ENCODE measurements at places on chromosomes 1 and 21. TPM values are rescaled to one million over a fixed set of nuclear protein-coding genes. Genes with fewer than 3 reads are reported as not detected.

The CHIA gene
- total RNA-seq = not detected

The CFHR4 gene
- total RNA-seq = not detected

The OR2T29 gene
- not detected for total RNA-seq

- no peak overlapping the region for H3K27ac ChIP-seq
- H3K27me3 ChIP-seq = peaks cover 14% of the 10 kb centered on the region
- H3K4me3 ChIP-seq = no peak overlapping the region
These were observed 11.0 kb upstream of the TMEM200B start for GRCh38 chr1:29134695-29135028.

DNA sequence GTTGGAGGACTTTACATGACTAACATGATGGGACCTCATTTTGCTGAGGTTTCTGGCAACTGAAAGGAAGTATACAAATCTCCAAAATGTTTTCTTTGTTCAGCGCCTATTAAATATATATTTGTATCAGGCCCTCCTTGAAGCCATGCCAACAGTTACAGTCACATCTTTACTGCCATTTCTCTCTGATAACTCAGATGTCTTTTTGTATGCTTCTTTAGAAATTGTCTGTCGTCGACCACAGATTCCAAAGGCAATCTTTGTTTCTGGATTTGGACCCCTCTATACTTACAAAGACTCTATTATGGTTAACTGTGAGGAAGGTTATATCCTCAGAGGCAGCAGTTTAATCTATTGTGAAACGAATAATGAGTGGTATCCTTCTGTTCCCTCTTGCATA is 69.4 kb downstream of the C4BPA start:
- DNase-seq = no peak
- peaks cover 16% of the 10 kb centered on the region for H3K27me3 ChIP-seq
- no peaks in the 10 kb centered on the region for H3K4me1 ChIP-seq
- no peak overlapping the region for H3K4me3 ChIP-seq

DNA sequence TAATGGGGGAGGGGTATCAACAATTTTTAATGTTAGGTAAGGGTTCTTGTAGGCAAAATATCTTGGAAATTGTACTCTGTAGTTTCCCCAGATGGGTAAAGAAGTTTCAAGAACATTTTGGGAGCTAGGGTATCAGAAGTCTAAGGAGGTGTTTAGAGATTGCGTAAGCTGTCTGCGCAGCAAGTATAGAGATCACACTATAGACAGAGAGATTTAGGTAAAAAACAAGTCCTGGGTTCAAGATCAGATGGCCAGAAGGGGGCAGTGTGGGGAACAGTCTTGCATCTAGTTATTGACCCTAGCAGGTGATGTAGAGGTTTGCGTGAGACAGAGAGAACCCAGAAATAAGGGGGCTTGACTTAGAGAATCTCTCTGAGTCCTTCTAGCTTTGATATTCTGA is 80.8 kb downstream of the S1PR1 start:
- H3K36me3 ChIP-seq = no peaks in the 10 kb centered on the region
- no peak for DNase-seq
- peaks cover 8% of the 10 kb centered on the region for H3K4me1 ChIP-seq
- H3K27me3 ChIP-seq = peaks cover 9% of the 10 kb centered on the region
- H3K27ac ChIP-seq = no peak overlapping the region

- no peak overlapping the region for H3K27ac ChIP-seq
- no peaks in the 10 kb centered on the region for H3K27me3 ChIP-seq
- peaks cover 15% of the 10 kb centered on the region for H3K4me1 ChIP-seq
- H3K36me3 ChIP-seq = peaks cover 2% of the 10 kb centered on the region
These were observed 38.4 kb downstream of the LEPR start for GRCh38 chr1:65458730-65459396.

GRCh38 chr1:156999596-157000320 is 45.8 kb downstream of the ARHGEF11 start:
- no peak overlapping the region for H3K27ac ChIP-seq
- no peak for DNase-seq
- no peak overlapping the region for H3K4me3 ChIP-seq
- H3K36me3 ChIP-seq = peaks cover 8% of the 10 kb centered on the region
- H3K27me3 ChIP-seq = peaks cover 70% of the 10 kb centered on the region
- peaks cover 2% of the 10 kb centered on the region for H3K4me1 ChIP-seq

DNA sequence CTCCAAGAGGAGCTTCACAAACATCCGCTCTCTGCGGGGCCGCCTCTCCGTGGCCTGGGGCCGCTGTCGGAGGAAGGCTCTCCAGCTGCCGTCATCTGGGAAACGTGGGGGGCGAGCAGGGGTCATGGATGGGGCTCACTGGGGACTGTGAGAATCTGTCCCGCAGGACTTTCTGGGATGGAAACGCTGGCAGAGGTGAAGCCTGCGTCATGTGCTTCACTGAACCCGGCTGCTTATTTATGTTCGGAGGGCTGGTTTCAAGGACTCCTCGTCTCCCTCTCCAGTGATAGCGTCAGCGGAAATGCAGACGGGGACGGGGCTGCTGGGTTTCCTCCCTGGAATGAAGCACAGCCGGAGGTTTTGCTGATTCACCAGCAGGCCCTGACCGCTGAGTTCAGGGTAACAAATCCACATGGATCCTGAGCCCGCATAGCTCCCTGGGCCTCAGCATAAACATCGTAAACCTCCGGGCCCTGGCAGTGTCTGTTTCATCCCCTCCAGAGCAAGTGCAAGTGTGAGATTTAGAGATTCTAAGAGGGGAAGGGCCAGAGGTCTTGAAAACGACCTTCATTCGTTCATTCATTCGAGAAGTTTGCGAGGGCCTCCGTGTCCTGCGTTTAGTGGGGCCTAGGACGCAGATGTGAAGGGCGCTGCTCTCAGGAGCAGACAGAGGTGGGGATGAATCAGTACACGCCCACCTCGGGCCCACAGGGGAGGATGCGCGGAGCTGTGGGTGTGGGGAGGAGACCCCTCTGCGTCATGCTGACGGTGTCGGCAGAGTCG is 7.0 kb upstream of the POFUT2 start:
- H3K27ac ChIP-seq = peak overlapping the region; percentile 24
- H3K27me3 ChIP-seq = no peaks in the 10 kb centered on the region
- H3K4me3 ChIP-seq = no peak overlapping the region
- no peak for DNase-seq
- H3K4me1 ChIP-seq = peaks cover 14% of the 10 kb centered on the region
- no peaks in the 10 kb centered on the region for H3K36me3 ChIP-seq

The ETNK2 gene
- total RNA-seq = 12.7 TPM

DNA sequence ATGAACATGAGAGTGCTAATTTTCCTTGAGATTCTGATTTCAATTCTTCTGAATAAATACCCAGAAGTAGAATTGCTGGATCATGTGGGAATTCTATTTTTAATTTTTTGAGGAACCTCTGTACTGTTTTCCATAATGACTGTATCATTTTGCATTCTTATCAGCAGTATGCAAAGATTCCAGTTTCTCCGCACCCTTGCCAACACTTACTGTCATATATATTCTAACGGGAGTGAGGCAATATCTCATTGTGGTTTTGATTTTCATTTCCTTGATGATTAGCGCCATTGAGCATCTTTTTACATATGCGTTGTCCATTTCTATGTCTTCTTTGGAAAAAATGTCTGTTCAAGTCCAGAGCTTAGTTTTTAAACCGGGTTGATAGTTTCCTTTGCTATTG is 33.2 kb downstream of the VCAM1 start:
- H3K27ac ChIP-seq = no peak overlapping the region
- H3K4me3 ChIP-seq = no peak overlapping the region
- DNase-seq = no peak
- H3K27me3 ChIP-seq = peaks cover 6% of the 10 kb centered on the region
